ENCODE measurements at places on chromosomes 5 and 9.

DNA sequence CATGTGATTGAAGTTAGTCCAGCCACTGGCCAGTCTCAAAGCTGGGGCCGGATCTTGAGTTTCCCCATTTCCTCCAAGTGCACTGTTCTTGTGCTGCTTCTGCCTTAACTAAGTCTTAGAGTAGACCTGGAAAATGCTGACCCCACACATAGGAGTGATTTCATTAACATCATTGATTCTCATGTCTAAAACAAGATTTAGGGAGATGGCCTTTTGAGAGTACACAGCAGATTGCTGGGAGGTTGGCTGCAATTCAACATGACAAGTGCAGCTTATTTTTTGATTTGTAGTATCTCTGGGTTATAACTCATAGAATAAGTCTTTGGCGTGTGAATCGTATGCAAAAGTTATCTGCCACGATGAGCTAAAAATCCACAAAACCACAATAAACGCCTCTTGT lies 131.0 kb downstream of the CMYA5 start:
- no peak for DNase-seq

- peak; percentile 87 for DNase-seq
These were observed 104.8 kb downstream of the PBX3 start for GRCh38 chr9:125851979-125852378.

- DNase-seq, result no peak
These were observed 10.6 kb downstream of the TAS2R1 start for GRCh38 chr5:9619331-9620092.

- no peak for DNase-seq
These were observed 137.1 kb upstream of the PPP1R26 start for GRCh38 chr9:135342206-135343130.

DNA sequence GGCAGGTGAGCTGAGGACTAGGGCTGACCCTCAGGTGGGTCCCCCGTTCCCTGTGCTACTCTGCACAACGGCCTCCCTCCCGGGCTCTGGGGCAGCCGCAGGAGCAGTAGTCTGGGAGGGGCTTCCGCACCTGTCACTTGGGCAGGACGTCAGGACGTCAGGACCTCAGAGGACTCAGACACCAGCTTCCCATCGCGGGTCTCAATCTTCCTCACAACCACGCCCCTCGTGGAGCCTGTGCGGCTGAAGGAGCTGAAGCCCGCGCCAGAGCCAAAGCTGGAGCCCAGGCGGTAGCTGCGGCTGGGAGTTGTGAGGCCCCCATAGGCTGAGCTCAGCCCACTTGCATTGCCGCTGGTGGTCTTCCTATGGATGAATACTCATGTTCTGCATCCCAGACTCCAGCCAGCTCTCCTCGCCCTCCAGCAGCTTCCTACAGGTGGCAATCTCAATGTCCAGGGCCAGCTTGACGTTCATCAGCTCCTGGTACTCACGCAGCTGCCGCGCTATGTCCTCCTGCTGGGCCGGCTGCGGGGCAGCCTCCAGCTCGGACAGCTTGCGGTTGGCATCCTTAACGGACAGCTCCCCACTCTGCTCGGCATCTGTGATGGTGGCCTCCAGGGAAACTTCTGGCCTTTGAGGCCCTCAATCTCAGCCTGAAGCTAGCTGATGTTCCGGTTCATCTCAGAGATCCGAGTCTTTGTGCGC lies 381.4 kb upstream of the RGMB start:
- no peak for DNase-seq

All from NCI-H1694 (cell line).